ELR (cell line): ENCODE measurements at places on chromosomes 5 and 9.

DNA sequence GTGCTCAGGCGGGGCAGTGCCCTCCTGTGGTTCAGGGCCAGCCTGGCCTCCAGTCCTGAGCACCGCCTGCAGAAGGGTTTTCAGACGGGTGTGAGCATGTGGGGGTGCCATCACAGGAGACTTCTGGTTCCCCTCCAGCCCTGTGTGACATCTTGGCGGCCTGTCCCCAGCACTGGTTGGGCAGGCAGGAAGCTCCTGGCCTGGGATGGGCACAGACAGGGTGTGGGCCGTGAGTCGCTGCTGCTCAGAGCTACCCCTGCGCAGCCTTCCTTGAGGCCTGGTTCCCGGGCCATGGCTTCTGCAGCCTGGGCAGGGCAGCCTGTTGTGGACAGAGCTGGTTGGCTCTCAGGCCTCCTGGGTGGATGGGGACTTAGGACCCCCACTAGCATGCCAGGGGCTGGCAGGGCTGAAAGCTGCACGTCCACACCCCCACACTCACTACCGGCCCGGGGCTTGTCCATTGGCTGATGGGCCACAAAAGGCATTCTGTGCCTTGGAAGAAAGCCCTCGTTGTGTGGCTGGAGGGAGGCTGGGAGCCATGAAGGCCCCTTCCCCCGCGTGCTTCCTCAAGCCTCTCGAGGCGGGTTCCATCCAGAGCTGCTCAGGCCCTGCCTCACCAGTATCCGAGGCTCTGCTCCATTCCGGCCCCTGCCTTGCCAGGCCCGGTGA, 58.7 kb downstream of the RXRA start:
- DNase-seq, result peak; percentile 44

- no peak for DNase-seq
These were observed 94.2 kb downstream of the FOXD1 start for GRCh38 chr5:73354406-73354805.

DNA sequence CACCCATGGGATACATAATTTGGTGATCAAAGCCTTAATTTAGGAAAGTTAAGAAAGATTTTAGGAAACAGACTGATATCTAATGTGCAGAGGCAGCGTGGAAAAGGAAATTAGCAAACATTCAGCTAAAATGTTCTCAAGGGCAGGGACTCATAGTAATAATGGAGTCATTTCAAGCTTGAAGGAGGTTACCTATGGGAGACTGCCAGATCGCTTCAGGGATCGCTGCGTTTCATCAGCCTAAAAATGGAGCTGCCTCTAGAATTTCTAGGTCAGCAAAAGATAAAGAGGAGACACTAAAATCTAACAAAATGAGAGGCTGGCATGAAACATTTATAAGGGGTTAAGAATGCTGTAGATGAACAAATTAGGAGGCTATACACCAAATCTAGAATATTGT, 115.5 kb downstream of the APBA1 start:
- DNase-seq, result no peak

GRCh38 chr9:35827486-35827885, 1.0 kb downstream of the FAM221B start:
- peak; percentile 59 for DNase-seq

- DNase-seq, result peak; percentile 13
These were observed 345.6 kb downstream of the EBF1 start for GRCh38 chr5:158754018-158754514.
